Mucosa of gallbladder (tissue), 1 donor: ENCODE measurements at places on chromosomes 13 and 19. TPM values are rescaled to one million over a fixed set of nuclear protein-coding genes. Genes with fewer than 3 reads are reported as not detected.

The GPR4 gene
- total RNA-seq = 2.2 TPM

The TPTE2 gene
- total RNA-seq = not detected

The CGB3 gene
- not detected for total RNA-seq

The ZNF222 gene
- total RNA-seq = 4.1 TPM
